ENCODE measurements at places on chromosomes 3 and 15. TPM values are rescaled to one million over a fixed set of nuclear protein-coding genes. Genes with fewer than 3 reads are reported as not detected.

BCHE gene
- total RNA-seq, result not detected

CLDN11 gene
- 1.7 TPM for total RNA-seq

KBTBD12 gene
- total RNA-seq, result not detected

GOLGA6B gene
- not detected for total RNA-seq

DUOXA1 gene
- not detected for total RNA-seq

SLC27A2 gene
- 0.13 TPM for total RNA-seq

PDZRN3 gene
- 0.68 TPM for total RNA-seq

THRB gene
- 1.5 TPM for total RNA-seq

TSC22D2 gene
- total RNA-seq, result 11.3 TPM

VGLL3 gene
- total RNA-seq, result 17.1 TPM

TGM4 gene
- total RNA-seq, result 0.05 TPM

GALNT15 gene
- 1.3 TPM for total RNA-seq

CHST2 gene
- 9.2 TPM for total RNA-seq

ROPN1 gene
- total RNA-seq, result not detected

PRSS50 gene
- total RNA-seq, result not detected

FEZF2 gene
- total RNA-seq, result not detected

ERICH6 gene
- not detected for total RNA-seq

DNAH12 gene
- not detected for total RNA-seq

TRH gene
- not detected for total RNA-seq

LRRK1 gene
- 3.7 TPM for total RNA-seq

CCDC13 gene
- total RNA-seq, result 0.39 TPM

FAM3D gene
- not detected for total RNA-seq

MLF1 gene
- 18.2 TPM for total RNA-seq

HRG gene
- total RNA-seq, result not detected

LYZL4 gene
- not detected for total RNA-seq

TMOD2 gene
- total RNA-seq, result 4.3 TPM

CCDC54 gene
- total RNA-seq, result not detected

MKRN2OS gene
- total RNA-seq, result not detected

APH1B gene
- 26.8 TPM for total RNA-seq

BFSP2 gene
- total RNA-seq, result not detected

P2RY12 gene
- total RNA-seq, result not detected

RASL12 gene
- total RNA-seq, result 181 TPM

Measured in SJSA1 (cell line).